NCI-H69 (cell line): ENCODE measurements at places on chromosomes 5 and 9.

DNA sequence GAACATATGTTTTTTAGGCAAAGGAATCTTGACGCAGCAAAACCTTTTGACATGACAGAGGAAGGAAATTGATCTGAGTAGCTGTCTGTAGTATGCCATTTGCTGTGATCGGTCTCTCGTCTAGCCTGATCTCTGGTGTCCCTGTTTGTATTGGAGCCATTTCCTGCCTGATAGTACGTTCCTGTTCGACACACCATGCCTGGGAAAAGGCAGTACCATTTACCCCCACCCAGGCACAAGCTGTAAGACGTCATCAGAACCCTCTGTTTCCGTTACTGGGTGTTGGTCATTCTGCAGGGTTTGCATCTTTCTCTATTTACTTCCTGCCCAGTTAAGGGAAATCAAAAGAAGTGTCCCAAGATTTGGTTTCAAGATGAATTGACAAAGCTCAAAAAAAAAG lies 129.7 kb downstream of the CEMIP2 start:
- no peak for DNase-seq

DNA sequence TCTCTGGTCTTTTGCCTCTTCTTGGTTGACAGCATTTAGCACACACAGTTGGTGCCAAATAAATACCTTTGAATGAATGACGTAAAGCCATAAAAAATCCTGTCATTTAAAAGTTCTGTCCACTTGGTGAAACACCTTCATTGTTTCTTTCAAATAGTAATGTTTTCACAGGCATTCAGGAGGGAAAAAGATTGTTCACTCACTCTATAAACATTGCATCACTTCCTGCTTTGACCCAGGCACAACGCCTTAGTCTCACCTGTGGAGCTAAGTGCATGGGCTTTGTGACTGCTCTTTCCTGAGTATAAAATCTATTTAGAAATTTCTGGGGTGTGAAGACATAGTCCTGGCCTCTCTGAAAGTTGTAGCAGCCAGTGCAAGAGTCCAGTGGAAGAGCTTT lies 88.9 kb upstream of the CXCL14 start:
- peak; percentile 63 for DNase-seq

DNA sequence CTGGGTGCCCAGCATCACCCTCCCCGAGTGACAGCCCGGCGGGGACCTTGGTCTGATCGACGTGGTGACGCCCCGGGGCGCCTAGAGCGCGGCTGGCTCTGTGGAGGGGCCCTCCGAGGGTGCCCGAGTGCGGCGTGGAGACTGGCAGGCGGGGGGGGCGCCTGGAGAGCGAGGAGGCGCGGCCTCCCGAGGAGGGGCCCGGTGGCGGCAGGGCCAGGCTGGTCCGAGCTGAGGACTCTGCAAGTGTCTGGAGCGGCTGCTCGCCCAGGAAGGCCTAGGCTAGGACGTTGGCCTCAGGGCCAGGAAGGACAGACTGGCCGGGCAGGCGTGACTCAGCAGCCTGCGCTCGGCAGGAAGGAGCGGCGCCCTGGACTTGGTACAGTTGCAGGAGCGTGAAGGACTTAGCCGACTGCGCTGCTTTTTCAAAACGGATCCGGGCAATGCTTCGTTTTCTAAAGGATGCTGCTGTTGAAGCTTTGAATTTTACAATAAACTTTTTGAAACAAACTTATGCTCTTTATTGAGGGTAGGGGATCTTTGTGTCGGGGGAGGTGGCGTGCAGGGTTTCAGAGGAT lies 1.3 kb downstream of the GADD45G start:
- DNase-seq: peak; percentile 77

DNA sequence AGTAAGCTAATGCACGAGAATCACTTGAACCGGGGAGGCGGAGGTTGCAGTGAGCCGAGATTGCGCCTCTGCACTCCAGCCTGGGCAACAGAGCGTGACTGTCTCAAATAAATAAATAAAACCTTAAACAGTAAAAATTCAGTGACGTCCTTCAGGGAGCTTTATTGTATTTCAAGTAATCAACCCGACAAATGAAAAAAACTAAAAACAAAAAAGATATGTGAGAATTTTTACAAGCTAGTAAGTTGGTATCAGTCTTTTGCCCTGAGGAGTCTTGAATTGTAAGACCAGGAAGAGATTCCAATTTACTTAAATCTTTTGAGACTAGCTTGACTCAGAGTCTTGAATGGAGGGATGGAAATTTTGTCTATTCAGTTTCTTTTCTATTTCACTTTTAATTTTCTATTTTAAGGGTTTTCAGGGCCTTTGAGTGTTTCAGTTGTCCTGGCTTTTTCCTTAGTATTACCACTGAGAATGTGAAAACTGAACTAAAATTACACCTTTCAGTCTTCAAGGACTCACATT lies 126.0 kb upstream of the DHFR start:
- DNase-seq: no peak

GRCh38 chr9:97415146-97415545 lies 3.2 kb downstream of the TDRD7 start:
- DNase-seq: no peak

DNA sequence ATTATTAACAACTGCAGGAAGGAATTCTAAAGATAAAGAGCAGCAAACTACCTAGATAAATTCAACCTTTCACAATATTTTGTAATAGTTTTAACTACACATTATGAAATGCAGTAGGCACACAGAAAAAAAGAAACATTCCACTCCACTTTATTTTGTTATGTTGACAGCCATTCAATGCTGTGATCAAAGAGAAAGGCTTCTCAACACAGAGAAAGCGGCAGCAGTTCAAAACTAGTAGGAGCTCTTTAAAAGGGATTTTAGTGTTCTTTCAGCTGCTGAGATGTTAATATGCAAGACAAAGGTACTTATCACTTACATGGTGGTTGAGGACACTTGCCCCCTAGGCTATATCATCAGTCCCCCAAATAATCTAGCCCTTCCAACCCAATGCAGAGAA lies 11.6 kb downstream of the CEMIP2 start:
- no peak for DNase-seq

DNA sequence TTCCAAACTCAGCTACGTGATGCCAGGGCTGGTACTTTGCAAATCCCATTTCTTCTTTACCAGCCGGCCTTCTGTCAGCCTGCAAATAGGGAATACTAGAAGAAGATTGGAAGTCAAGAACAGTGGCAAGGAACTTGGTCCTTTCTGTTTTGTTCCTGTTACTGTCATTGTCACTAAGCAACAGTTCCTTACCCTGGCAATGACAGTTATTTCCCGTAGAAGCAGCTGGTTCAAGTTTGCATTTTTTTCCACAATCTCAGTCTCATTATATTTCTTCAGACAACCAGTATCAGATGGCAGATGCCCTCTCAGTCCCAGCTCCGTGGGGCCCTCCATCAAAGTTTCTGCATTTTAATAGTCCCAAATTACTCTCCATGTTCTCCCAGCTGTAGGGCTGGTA lies 9.1 kb upstream of the C1QTNF2 start:
- DNase-seq: no peak

- DNase-seq: peak; percentile 7
These were observed 711.1 kb upstream of the CHD1 start for GRCh38 chr5:99639905-99640304.
